Stimulated activated naive CD8-positive, alpha-beta T cell treated with anti-CD3 and anti-CD28 coated beads, Interleukin-15, amount 100 ng/mL, for 72 hours (primary cell): ENCODE measurements at places on chromosomes 12 and 14.

DNA sequence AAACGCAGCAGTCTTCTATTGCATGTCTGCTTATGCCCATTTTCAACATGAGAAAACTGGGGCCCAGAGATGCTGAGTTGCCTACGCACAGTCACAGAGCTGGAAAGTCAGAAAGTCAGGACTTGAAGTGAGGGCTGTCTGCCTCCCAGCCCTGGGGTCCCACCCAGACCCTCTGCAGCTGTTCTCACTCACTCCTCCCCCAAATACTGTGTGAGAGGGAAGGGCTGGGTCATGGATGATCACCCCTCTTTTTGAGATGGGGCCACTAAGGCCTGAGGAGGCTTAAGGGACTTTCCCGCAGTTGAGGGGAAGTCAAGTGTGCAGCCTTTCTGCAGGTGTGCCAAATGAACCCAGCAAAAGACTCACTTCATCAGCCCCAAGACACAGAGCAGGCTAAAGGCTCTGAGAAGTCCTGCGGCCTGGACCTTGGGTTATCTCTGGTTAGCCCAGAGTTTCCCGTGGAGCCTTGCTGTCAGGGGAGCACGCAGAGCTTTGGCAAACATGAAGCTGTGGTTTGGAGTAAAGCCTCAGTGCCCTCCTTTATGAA is 18.7 kb downstream of the DTX1 start:
- DNase-seq, result no peak

DNA sequence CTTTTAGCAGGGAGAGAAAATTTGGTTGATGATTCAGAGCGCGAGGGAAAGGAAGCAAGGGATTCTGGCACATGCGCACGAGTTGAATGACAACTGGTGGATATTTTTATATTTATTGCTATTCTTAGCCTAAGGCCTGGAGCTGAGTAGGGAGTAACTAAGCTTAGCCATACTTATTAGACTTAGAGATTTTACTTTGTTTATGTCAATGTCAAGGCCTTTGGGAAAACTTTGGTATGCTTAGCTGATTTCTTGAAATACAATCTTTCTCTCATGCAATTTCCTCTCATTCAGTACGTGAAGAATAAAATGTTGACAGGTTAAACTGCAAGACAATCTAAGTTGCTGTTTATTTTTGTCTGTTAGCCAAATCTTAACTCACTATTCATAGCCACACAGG is 101.1 kb downstream of the CRADD start:
- no peak for DNase-seq

DNA sequence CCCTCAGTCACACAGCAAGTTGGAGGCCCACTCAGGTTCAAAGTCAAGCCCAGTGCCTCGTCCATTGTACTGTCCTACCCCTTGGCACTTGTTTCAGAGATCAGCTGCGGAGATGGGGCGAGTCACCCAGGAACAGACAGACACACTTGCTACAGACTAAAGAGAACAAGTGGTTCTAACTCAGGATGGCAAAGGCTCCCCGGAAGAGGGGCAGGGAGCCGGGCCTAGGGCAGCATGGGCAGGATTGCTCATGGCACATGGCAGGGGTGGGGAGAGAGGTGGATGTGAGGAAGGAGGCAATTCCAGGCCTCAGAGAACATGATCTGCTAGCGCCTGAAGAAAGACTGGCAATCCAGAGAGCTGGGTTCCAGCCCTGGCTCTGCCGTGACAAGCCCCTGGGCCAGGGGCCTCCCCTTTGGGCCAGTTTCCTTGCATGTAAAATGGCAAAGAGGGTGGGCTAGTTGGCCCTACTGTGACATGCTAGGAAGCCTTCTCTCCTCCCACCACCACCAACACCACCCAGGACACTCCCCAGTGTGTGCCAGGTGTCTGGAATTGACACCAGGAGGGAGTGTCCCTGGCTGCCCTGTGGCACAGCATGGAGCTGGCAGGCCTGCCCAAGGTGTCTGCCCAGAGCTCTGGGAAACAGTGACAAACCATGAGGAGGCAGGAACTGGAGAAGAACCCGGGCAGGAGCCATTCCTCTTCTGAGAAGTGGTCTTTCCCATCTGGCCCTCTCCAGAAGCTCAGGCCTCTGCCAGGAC is 24.0 kb upstream of the IRF2BPL start:
- DNase-seq, result peak; percentile 11

- DNase-seq, result no peak
Measured at GRCh38 chr14:96146131-96146771, 58.4 kb upstream of the BDKRB2 start.

GRCh38 chr12:110338754-110339153 is 57.7 kb downstream of the ATP2A2 start:
- no peak for DNase-seq

DNA sequence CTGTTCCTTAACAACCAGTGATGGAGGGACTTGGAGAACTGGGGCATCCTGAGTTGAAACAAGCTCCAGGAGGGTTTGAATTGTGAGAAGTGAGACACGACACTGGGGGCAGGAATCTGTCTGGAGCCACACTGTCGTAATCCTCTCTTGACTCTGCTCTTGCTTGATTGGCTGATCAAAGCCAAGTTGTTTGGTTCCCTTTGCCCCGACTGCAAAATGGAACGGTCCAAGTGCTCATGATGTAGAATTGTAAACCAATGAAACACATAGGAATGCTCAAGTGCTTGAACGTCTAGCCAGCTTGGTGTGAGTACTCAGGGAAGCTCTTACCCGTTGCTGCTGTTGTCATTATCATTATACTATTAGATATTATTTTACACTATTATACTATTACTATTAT is 98.1 kb downstream of the TMEM132C start:
- DNase-seq, result no peak

GRCh38 chr12:123160801-123161487 is 10.1 kb upstream of the PITPNM2 start:
- no peak for DNase-seq

DNA sequence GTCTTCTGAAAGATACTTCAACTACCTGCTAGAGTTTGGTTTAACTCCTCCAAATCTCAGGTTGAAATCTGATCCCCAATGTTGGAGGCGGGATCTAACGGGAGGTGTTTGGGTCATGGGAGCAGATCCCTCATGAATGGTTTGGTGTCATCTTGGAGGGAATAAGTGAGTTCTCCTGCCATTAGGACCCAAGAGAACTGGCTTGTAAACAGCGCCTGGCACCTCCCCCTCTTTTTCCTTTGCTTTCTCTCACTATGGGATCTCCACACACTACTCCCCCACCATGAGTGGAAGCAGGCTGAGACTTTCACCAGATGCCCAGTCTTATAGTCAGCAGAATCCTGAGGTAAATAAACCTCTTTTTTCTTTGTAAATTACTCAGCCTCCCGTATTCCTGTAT is 2.5 kb downstream of the CNIH1 start:
- no peak for DNase-seq

DNA sequence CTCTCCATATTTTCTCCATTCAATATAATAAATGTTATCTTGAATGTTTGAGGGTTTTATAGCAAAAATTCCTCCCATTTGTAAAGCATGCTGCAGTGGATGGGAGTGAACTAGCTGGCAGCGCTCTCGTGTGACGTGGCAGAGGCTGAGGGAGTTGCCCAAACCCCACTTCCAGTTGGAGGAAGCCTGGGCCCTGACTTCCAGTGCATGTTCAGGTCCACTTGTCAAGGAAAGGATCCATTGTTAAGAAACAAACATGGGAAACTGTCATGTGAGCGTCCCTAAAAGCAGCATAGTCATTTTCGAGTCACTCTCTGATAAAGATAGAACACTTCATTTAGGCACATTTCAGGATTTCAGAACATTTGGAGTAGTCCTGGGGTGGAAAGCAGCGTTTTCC is 116.6 kb downstream of the SLC25A47 start:
- no peak for DNase-seq

DNA sequence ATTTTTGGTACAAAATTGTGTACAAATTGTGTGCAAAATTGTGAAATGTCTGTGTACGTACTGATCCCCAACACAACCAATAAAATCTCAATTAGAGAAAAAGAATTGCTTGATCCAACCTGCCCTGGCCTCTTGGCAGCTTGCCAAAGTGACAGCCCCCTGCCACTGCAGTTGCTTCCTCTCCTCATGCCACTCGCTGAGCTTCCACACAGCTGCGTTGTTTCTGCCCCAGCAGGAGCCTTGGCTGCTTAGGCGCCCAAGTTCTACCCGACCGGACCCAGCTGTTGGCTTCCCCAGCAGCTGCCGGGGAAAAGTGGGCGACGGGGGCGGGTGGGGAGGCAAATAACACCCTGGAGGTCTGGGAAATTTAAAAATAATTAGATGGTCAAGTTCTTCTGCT is 171.8 kb upstream of the ATF7IP start:
- DNase-seq, result no peak
